ENCODE measurements at places on chromosomes 11 and 22. TPM values are rescaled to one million over a fixed set of nuclear protein-coding genes. Genes with fewer than 3 reads are reported as not detected.

GRCh38 chr11:6627762-6628241, 8.6 kb upstream of the TPP1 start:
- no peaks in the 10 kb centered on the region for H3K27me3 ChIP-seq
- H3K36me3 ChIP-seq: peaks cover 73% of the 10 kb centered on the region
- H3K27ac ChIP-seq: no peak overlapping the region
- DNase-seq: no peak

DNA sequence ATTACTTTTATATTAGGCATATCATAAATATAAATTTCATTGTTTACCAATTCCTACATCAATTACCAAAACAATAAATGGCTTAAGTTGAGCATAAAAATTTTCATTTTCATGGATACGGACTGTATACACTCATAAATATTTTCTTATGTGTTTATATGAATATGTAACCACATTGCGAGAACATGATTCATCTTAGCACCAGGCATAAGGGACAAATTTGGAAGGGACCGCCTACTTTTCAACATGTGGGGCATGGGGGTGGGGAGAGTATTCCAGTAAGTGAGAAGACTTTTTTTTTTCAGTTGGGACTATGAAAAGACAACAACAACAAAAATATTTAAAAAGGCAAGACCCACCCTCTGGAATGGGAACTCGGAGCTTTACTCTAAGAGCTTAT, 296.1 kb downstream of the RAB38 start:
- H3K27me3 ChIP-seq: no peaks in the 10 kb centered on the region
- no peak overlapping the region for H3K4me3 ChIP-seq
- H3K36me3 ChIP-seq: no peaks in the 10 kb centered on the region
- no peaks in the 10 kb centered on the region for H3K4me1 ChIP-seq
- H3K27ac ChIP-seq: no peak overlapping the region

DNA sequence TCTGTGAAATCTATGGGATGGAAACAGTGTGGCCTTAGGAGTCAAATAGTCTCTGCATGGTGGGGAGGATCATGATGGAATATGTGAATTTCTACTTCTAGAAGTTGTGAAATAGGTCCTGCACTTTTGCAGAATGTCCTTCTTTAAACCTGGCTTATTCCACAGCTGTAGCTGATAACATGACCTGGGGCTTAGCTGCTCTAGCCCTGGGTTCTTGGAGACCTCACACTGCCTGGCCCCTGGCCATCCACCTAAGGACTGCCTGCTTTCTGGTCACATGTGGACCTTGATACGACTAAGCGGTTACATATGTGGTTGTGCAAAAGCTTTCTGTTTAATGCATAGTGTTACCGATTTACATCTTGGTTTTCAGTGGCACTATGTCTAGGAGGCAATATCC, 88.2 kb downstream of the SWAP70 start:
- H3K4me1 ChIP-seq: peaks cover 14% of the 10 kb centered on the region
- no peak overlapping the region for H3K4me3 ChIP-seq
- H3K27ac ChIP-seq: no peak overlapping the region
- H3K36me3 ChIP-seq: peaks cover 40% of the 10 kb centered on the region
- no peaks in the 10 kb centered on the region for H3K27me3 ChIP-seq
- no peak for DNase-seq

DNA sequence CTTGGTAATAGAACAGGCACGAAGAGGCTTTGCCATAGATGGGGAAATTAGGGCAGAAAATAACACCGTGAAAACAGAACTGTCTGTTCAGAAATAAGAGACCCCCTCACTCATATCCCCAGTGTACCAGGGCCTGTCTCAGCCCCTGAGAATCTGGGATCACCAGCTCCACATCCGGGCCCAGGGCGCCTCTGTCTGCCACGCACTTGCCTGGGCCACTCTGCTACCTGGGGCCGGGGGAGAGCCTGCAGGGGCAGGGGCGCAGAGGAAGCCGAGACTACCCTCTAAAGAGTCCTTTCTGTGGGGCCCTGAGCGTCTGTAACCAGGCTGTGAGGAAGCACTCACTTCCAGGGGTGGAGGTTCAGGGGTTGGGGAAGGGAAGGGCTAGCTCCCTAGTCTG, 19.8 kb downstream of the NECTIN1 start:
- no peak for DNase-seq
- no peaks in the 10 kb centered on the region for H3K36me3 ChIP-seq
- H3K27me3 ChIP-seq: no peaks in the 10 kb centered on the region
- H3K4me1 ChIP-seq: no peaks in the 10 kb centered on the region
- H3K4me3 ChIP-seq: no peak overlapping the region
- H3K27ac ChIP-seq: no peak overlapping the region

LRRC32 gene
- total RNA-seq: 121 TPM

RAB39A gene
- total RNA-seq: 3.1 TPM

GRCh38 chr11:69392104-69392653, 89.3 kb upstream of the LINC01488 start:
- no peak overlapping the region for H3K4me3 ChIP-seq
- H3K27me3 ChIP-seq: no peaks in the 10 kb centered on the region
- no peak for DNase-seq
- no peaks in the 10 kb centered on the region for H3K36me3 ChIP-seq

RFPL1 gene
- total RNA-seq: not detected

- no peaks in the 10 kb centered on the region for H3K36me3 ChIP-seq
- no peaks in the 10 kb centered on the region for H3K27me3 ChIP-seq
- H3K4me3 ChIP-seq: no peak overlapping the region
- no peak for DNase-seq
- H3K4me1 ChIP-seq: peaks cover 25% of the 10 kb centered on the region
Observed at GRCh38 chr11:122714004-122714403, 58.5 kb downstream of the UBASH3B start.

- peak overlapping the region; percentile 99 for H3K27ac ChIP-seq
- peaks cover 44% of the 10 kb centered on the region for H3K4me1 ChIP-seq
- H3K4me3 ChIP-seq: peak overlapping the region; percentile 87
- H3K36me3 ChIP-seq: no peaks in the 10 kb centered on the region
- no peak for DNase-seq
- no peaks in the 10 kb centered on the region for H3K27me3 ChIP-seq
Observed at GRCh38 chr11:111604392-111605009, 2.3 kb downstream of the SIK2 start.

DNA sequence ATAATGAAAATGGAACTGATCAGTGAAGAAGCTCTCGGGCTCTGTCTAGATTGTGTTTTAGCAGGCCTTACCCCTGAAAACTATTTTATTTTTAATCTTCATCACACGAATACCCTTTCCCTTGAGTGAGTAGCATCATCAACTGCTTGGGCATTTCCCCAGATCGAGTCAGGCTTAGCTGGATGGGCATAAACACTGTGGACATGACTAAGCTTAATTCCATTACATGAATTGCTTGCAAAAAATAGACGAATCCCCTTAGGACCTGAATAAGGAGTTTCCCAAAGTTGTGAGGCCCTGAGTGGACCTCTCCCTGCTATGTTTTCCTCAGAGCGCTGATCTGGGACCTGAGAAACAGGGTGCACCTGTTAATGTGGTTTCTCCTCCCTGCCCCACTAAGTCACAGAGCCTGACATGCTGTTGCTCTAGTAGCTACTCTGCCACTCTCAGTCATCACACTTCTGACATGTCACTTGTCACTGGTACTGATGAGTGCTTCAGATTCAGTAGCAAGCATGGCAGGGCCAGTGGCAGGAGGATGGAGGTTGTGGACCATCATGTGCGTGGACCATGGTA, 53.5 kb downstream of the ENDOD1 start:
- no peak overlapping the region for H3K4me3 ChIP-seq
- H3K4me1 ChIP-seq: peaks cover 10% of the 10 kb centered on the region
- no peak for DNase-seq
- H3K27ac ChIP-seq: no peak overlapping the region
- no peaks in the 10 kb centered on the region for H3K27me3 ChIP-seq
- no peaks in the 10 kb centered on the region for H3K36me3 ChIP-seq

GRCh38 chr11:27571154-27571810, 64.7 kb upstream of the LIN7C start:
- no peaks in the 10 kb centered on the region for H3K27me3 ChIP-seq
- no peaks in the 10 kb centered on the region for H3K36me3 ChIP-seq
- no peaks in the 10 kb centered on the region for H3K4me1 ChIP-seq
- no peak overlapping the region for H3K27ac ChIP-seq
- H3K4me3 ChIP-seq: no peak overlapping the region
- no peak for DNase-seq

CEND1 gene
- total RNA-seq: not detected

- peak overlapping the region; percentile 8 for H3K4me3 ChIP-seq
- H3K27ac ChIP-seq: peak overlapping the region; percentile 58
- no peaks in the 10 kb centered on the region for H3K27me3 ChIP-seq
- no peaks in the 10 kb centered on the region for H3K4me1 ChIP-seq
- no peaks in the 10 kb centered on the region for H3K36me3 ChIP-seq
Observed at GRCh38 chr22:17264321-17265052, 45.3 kb upstream of the ADA2 start.

DNA sequence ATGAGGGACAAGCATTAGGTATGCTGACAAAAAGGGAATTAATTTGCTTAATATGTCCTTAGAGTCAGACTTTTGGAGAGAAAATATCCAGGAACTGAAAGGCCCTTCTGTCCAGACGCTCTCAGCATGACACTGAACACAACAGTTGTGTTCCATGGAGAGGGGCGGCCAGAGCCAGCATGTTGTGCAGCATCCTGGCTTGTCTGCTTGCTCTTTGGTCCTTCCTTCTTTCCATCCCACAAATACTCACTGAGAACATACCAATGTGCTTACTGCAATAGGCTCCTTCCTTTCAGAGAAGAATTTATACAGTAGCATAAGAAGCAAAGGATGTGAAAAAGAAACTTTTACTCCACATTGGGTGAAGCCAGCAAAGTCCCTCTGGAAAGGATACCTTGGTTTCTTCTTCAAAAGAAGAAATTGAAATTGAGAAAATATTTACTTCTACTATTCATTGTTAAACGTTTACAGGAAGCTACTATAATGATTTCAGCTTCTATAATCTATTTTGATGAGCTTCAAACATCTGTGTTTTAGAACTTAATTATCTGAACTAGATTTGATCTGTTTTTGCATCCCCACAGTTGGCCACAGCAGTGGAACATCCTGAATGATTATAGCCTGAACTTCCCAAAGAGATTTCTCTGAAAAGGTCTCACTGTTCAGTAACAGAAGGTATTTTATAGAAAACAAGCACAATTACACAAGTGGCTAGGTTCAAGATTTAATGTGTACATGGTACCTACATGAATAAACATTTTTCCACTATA, 304.1 kb upstream of the PITPNB start:
- DNase-seq: no peak
- peaks cover 5% of the 10 kb centered on the region for H3K4me1 ChIP-seq
- no peak overlapping the region for H3K4me3 ChIP-seq
- H3K36me3 ChIP-seq: no peaks in the 10 kb centered on the region
- H3K27me3 ChIP-seq: no peaks in the 10 kb centered on the region
- H3K27ac ChIP-seq: no peak overlapping the region

GRCh38 chr11:2086239-2087040, 52.7 kb downstream of the IGF2 start:
- peak; percentile 32 for DNase-seq
- no peaks in the 10 kb centered on the region for H3K4me1 ChIP-seq
- H3K27me3 ChIP-seq: peaks cover 4% of the 10 kb centered on the region

CSNK1E gene
- 126 TPM for total RNA-seq

ALDH3B1 gene
- 104 TPM for total RNA-seq

GRCh38 chr22:36221799-36222751, 17.3 kb downstream of the APOL2 start:
- no peaks in the 10 kb centered on the region for H3K27me3 ChIP-seq
- peak; percentile 69 for DNase-seq
- H3K27ac ChIP-seq: no peak overlapping the region

DNA sequence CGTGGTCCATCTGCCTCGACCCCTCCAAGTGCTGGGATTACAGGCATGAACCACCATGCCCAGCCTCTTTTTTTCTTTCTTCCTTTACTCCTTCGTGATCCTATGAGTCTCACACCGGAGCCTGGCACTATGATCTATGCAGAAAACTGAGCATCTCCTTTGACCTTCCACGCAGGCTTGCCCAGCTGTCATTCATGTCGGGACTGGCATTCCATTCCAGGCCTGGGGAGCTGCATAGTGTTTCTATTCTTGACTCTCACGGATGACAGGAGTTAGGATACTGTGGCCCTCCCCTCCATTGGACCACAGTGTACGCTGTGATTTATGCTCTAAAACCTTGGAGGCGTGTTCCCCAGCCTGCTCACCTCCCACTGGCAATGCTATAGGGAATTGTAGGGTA, 611.8 kb downstream of the BRD1 start:
- no peaks in the 10 kb centered on the region for H3K27me3 ChIP-seq
- H3K4me1 ChIP-seq: no peaks in the 10 kb centered on the region
- no peaks in the 10 kb centered on the region for H3K36me3 ChIP-seq
